Stimulated activated CD4-positive, alpha-beta T cell treated with anti-CD3 and anti-CD28 coated beads, Interleukin-15, amount 100 ng/mL, for 48 hours (primary cell): ENCODE measurements at places on chromosomes 5 and 9.

- DNase-seq: no peak
These were observed 338.1 kb upstream of the SMC2 start for GRCh38 chr9:103755986-103756385.

DNA sequence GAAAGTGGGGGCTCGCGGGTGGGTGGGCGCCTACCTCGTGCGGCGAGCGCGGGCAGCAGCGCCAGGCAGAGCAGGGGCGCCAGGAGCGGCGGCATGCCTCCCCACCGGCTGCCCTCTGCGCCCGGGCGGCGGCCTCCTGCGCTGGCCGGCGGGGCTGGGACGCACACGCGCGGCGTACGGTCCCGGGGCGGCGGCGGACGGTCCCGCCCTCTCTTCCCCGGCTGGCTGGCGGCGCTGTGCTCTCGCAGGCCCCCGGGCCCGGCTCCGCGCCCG is 220 bp downstream of the NOTCH1 start:
- DNase-seq: no peak

- DNase-seq: no peak
These were observed 17.8 kb downstream of the SLC38A9 start for GRCh38 chr5:55694152-55694830.

- DNase-seq: no peak
These were observed 14.7 kb upstream of the TMEM174 start for GRCh38 chr5:73158313-73158712.
